ENCODE measurements at places on chromosomes 6 and 20. TPM values are rescaled to one million over a fixed set of nuclear protein-coding genes. Genes with fewer than 3 reads are reported as not detected.

- no peaks in the 10 kb centered on the region for H3K36me3 ChIP-seq
- H3K4me3 ChIP-seq = no peak overlapping the region
- no peaks in the 10 kb centered on the region for H3K27me3 ChIP-seq
- no peak for DNase-seq
Measured at GRCh38 chr6:158669145-158670035, 19.5 kb downstream of the SYTL3 start.

- H3K27me3 ChIP-seq = no peaks in the 10 kb centered on the region
- H3K4me1 ChIP-seq = no peaks in the 10 kb centered on the region
- no peaks in the 10 kb centered on the region for H3K36me3 ChIP-seq
- no peak overlapping the region for H3K4me3 ChIP-seq
- DNase-seq = no peak
Measured at GRCh38 chr20:20864351-20865096, 152.1 kb upstream of the RALGAPA2 start.

Gene PBOV1
- not detected for total RNA-seq

- H3K36me3 ChIP-seq = no peaks in the 10 kb centered on the region
- no peaks in the 10 kb centered on the region for H3K4me1 ChIP-seq
- H3K27ac ChIP-seq = no peak overlapping the region
Measured at GRCh38 chr6:138115201-138115600, 8.0 kb upstream of the PERP start.

DNA sequence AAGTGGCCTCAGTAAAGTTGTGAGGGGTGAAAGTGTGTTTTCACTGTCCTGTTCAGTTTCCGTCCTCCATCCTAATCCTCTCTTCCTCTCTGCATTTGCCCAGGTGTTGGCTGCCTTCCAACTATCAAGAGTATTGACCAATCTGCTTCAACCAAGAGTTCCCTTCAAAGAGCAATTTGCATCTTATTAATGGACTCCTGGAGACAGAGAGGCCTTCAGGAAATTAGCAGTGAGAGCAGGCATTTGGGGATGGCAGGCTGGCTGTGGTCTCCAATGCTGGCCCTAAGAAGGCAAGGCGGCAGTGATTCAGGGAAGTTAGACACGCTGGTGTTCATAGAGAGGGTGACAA, 77.2 kb downstream of the GPR6 start:
- H3K27ac ChIP-seq = no peak overlapping the region
- H3K4me1 ChIP-seq = no peaks in the 10 kb centered on the region

Gene GLP1R
- total RNA-seq = not detected

- H3K4me1 ChIP-seq = no peaks in the 10 kb centered on the region
- H3K4me3 ChIP-seq = no peak overlapping the region
- no peaks in the 10 kb centered on the region for H3K36me3 ChIP-seq
- no peak for DNase-seq
- no peaks in the 10 kb centered on the region for H3K27me3 ChIP-seq
- H3K27ac ChIP-seq = no peak overlapping the region
Measured at GRCh38 chr6:20791074-20791473, 256.8 kb downstream of the CDKAL1 start.

DNA sequence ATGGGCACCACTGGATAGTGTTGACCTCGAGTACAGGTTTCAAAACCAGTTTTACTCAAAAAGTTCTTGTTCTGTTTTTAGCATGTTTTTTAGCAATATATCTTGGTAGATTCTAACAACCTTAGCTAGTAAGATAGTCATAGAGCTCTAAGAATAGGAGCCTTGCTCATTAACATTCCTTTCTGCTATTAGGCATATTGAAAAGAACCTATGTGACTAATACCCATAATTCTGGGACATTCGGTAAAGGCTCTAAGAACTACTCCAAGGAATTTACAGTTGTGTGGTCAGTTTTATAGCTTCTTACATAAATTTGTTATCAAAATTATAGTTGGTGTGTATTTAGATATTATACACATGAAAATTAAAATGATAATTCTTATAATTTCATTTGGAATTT, 11.6 kb downstream of the SLC9A8 start:
- H3K36me3 ChIP-seq = no peaks in the 10 kb centered on the region
- no peak overlapping the region for H3K4me3 ChIP-seq
- DNase-seq = no peak
- H3K27me3 ChIP-seq = no peaks in the 10 kb centered on the region
- no peak overlapping the region for H3K27ac ChIP-seq

GRCh38 chr6:35027807-35028206, 113.3 kb downstream of the TCP11 start:
- H3K36me3 ChIP-seq = no peaks in the 10 kb centered on the region
- H3K27me3 ChIP-seq = no peaks in the 10 kb centered on the region
- no peak overlapping the region for H3K27ac ChIP-seq
- DNase-seq = no peak
- H3K4me3 ChIP-seq = no peak overlapping the region

DNA sequence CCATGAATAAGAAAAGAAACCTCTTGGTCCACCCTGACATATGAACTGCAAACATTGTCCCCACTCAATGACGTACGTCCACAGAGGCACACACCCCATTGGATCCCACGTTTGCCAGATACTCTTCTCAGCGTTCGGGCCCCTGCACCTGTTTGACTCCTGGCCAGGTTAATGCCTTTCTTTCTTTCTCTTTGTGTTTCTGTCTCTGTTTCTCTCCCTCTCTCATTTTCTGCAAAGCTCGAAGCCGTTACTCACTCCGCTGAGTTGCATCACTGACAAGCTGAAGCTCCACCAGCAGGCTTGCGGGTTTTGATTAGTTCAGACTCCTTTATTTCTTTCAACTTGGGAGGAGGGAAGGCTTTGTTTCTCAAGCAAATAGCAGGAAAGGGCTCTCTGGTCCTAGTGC, 135.5 kb upstream of the SUPT3H start:
- no peak overlapping the region for H3K27ac ChIP-seq
- no peaks in the 10 kb centered on the region for H3K36me3 ChIP-seq
- no peak overlapping the region for H3K4me3 ChIP-seq
- DNase-seq = no peak
- no peaks in the 10 kb centered on the region for H3K27me3 ChIP-seq

DNA sequence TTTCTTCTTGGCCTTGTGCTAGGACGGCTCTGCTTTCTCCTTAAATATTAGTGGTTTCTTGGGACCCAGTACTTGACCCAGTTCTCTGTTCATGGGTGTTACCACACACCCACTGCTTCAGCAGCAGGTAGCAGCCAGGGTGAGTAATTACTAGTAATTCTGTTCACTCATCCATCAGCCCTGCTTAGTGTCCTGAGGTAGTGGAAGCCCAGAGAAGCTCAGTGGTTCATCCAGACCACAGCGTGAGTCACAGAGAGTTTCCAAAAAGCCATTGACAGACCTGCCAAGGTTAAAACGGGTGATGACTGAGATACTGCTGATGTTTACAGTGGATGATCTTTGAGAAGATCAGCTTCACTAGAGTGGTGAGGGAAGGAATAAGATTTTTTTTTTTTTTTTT, 51.7 kb upstream of the HINT3 start:
- H3K4me3 ChIP-seq = no peak overlapping the region
- H3K36me3 ChIP-seq = no peaks in the 10 kb centered on the region
- H3K27me3 ChIP-seq = no peaks in the 10 kb centered on the region
- no peaks in the 10 kb centered on the region for H3K4me1 ChIP-seq

- no peaks in the 10 kb centered on the region for H3K36me3 ChIP-seq
- no peaks in the 10 kb centered on the region for H3K27me3 ChIP-seq
- no peak overlapping the region for H3K4me3 ChIP-seq
- no peak overlapping the region for H3K27ac ChIP-seq
- no peaks in the 10 kb centered on the region for H3K4me1 ChIP-seq
Measured at GRCh38 chr6:148459238-148459637, 116.6 kb downstream of the SASH1 start.
